Choroid plexus epithelial cell (primary cell): ENCODE measurements at places on chromosomes 16 and 17.

DNA sequence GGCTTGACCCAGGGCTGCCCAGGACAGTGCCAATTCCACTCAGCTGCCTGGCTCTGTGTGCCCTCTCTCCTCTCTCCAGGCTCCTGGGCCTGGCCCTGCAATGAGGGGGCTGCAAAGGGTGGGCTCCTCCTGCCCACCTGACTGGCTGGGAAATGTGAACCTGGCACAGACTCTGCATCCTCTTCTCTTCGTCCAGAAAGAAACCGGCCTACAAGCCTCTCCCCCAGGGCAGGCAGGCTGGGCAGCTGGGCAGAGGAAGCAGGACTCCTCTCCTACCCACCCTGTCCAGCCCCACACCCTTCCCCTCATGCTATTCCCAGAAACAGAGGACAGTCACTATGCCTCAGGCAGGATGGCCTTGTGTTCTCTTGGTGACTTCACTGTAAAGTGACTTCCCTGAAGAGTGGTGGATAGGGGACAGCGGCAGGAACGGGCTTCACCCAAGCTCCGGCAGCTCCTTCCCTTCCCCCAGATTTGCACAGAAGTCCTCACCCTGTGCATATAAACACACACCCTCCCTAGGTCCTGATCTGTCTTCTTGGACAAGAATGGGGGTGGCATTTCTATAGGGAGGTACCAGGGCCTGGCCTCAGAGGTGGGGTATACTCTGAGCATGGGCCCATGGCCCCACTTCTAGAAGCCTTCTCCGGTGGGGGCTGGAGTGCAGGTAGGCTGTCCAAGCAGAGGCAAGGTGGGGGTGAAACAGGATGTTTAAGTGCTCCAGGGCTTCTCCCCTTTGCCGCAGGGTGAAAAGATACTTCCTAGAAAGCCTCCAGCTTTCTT lies 4.9 kb upstream of the STAT5A start:
- no peak for DNase-seq

- DNase-seq = no peak
Observed at GRCh38 chr16:54620197-54620596, 310.5 kb upstream of the IRX5 start.

DNA sequence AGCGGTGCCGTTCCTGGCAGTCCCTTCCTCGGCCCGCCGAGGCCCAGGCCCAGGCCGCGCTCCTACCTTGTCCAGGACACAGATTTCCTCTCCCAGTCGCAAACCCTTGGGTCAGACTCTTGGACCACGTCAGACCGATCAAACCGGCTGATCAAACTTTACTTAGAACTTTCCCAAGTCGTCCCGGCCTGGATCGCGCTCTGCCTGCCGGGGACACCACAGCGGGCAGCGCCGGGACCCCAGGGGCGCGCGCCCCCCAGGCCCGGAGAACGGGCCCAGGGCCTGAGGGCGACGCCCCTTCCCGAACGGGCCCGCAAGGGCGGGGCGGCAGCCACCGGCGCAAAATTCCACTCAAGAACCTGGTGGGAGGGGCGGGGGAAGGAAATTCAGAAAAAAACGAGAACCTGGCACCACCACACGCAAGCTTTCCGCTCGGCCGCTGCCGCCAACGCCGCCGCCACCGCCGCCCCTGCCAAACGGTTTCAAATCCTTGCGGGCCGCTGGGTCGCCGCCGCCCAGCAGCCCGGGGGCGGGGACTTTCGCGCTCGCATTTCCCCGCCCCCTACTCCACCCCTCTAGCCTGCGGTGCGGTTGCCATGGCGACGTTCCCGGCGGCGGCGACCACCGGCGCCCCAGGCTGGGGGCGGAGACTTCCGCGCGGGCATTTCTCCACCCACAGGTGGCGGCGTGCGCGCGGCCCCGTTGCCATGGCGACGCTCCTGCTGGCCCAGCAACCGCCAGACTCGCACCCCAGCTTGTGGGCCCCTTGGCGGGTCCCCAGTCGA lies at the start of gene CEP112:
Gene CEP112, minus strand, starts transcription at position 541 of the 785 bp plus-strand sequence.
- peak; percentile 78 for DNase-seq

DNA sequence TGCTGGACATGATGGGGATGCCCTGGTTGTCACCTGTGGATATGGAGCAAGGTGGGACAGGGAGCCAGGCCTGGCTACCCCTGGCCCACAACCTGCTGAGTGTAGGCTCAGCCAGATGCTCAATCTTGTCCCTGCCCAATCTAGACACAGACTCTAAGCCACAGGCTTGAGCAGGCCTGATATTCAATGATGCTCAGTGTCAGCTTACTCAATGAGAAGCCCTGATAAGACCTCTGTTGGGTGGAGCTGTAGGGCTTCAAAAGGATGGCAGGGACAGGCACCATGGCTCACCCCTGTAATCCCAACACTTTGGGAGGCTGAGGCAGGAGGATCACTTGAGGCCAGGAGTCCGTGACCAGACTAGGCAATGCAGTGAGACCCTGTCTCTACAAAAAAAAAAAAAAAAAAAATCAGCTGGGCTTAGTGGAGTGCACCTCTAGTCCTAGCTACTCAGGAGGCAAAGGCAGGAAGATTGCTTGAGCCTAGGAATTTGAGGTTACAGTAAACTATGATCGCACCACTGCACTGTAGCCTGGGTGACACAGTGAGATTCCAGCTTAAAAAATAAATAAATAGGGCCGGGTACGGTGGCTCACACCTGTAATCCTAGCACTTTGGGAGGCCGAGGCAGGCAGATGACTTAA lies 3.4 kb downstream of the LCAT start:
- DNase-seq = no peak

DNA sequence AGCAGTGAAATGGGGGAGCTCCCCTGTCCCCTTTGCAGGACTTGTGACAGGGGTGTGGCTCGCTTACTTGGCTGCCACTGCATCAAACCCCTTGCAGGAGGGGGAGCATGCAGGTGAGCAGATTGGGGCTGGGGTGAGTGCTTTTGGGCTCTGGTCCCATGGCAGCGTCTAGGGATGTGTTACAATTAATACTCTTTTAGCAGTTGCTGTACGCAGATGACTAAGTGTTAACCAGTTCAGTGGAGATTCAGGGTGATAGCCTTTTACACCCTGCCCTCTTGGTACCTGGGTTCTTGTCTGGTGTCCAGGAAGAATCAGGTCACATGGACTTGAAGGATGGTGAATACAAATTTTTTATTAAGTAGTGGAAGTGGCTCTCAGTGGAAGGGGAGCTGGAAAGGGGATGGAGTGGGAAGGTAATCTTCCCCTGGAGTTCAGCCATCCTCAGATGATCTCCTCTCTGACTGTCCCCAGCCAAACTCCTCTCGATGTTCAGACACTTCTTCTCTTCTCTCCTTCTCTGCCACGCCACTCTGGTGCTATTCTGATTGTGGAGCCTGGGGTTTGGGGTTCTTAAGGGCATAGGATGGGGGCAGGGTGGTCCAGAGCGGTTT lies 100.1 kb downstream of the MARF1 start:
- peak; percentile 12 for DNase-seq

- peak; percentile 88 for DNase-seq
Observed at GRCh38 chr17:65231662-65232335, 94.6 kb downstream of the RGS9 start.

DNA sequence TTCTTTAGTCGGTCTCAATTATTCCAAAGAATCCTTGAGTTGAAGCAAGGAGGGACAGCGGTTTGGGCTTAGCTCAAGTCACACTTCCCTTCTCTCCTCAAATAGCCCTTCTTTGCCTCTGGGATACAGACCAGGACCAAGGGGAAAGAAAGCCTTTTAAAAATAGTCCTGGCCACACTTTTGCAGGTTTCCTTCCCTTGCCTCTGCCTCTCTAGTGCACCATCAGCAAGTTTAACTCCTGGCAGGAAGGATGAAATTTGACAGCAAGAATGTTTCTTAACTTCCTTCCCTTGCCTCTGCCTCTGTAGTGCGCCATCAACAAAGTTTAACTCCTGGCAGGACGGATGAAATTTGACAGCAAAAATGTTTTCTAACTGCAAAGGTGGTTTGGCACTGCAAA lies 7.2 kb upstream of the G6PC1 start:
- no peak for DNase-seq

DNA sequence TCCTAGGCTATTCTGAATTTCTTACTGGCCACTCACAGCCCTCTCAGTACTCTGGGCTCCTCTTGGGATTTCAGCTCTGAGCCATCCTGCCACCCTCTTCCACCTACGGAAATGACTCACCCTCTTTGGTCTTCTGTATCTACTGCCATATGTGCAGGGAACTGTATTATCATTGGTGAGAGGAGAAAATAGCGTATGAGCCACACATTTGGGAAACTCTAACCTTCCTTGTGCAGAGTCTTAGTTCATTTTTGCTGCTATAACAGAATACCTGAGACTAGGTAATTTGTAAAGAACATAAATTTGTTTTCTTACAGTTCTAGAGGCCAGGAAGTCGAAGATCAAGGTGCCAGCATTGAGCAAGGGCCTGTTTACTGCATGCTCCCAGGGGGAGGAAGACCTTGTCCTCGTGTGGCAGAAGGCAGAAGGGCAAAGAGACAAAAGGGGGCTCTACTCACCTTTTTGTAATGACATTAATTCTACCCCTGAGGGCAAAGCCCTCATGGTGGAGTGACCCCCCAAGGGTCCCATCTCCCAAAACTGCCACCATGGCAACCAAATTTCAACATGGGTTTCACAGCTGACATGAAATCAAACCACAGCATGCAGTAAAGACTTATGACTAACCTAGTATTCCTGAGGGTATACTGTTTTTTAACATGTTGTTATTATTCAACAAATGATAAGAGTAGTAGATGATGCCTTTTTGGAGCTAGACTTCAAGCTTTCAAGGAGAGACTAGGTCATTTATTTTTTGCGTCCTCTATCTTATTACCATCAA lies 191.8 kb downstream of the PRKCA start:
- peak; percentile 88 for DNase-seq

- no peak for DNase-seq
Observed at GRCh38 chr17:63086483-63087185, 120.6 kb downstream of the TANC2 start.

DNA sequence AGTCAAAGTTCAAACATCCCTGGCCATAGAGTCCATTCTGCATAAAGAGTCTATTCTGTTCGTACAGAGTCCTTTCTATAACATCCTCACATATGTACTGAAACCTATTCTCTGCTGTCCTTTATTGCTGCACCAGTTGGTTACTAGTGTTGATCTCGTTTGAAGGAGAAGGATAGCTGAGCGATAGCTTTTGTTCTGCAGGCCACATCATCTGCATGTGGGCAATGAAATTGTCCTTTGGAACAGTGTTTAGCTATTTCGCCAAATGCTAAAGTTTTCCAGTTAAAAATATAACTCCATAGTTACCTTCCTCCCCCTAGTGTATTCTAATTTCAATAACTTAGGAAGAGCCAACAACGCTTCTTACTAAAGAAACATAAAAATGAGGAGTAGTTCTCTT lies 6.0 kb downstream of the RHOT1 start:
- no peak for DNase-seq

DNA sequence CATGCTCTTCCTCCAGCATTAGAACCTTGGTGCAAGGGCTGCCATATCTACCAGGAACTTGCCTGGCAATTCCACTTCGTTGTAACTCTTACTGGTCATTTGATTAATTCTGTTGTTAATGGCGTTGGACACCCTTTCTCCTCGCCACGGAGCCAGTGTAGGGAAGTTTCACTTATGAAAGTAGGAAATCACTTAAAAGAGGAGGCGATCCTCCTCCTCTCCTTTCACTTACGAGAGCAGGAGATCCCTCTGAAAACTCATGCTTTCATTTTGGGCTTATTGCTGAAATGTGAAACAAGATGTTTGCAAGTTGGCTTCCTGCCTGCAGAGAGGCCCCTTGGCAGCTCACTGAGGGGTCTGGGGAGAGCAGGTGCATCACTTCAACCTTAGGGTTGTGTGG lies 226.0 kb downstream of the SNX29 start:
- DNase-seq = no peak

- DNase-seq = no peak
Observed at GRCh38 chr16:20334396-20334795, 7.1 kb upstream of the GP2 start.

- DNase-seq = no peak
Observed at GRCh38 chr17:39022924-39023323, 55.7 kb upstream of the FBXO47 start.

DNA sequence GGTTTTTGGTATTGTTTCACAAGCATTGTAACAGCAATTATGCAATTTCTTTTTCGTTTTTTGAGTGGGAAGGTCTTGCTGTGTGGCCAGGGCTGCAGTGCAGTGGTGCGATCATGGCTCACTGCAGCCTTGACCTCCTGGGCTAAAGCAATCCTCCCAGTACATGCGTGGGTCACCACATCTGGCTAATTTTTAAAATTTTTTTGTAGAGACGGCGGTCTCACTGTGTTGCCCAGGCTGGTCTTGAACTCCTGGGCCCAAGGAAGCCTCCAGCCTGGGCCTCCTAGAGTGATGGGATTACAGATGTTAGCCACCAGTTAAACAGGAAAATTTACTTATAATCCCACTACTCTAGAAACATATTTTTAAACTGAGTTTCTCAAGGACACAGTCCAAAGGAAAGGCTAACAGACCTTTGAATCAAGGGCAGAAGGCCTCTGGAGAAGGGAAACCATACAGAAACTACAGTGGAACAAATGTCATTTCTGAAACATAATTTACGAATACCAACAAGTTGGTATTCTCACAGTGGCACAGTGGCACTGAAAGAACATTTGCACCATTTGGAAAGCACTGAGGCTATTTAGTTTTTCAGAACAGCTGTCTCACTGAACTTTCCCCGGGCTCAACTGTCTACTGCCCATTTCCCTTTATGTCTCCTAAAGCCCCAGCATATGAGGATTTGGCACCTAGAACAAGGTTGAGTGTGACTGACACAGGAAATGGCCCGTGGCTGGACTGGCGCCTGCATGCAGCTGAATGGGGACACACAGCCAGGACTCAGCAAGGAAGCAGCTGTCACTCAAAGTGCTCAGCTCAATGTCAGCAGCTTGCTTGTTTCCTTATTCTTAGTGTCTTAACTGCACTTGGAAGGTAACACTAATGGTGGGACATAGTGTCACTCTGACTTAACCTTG lies 2.8 kb upstream of the PRKAR1A start:
- no peak for DNase-seq

DNA sequence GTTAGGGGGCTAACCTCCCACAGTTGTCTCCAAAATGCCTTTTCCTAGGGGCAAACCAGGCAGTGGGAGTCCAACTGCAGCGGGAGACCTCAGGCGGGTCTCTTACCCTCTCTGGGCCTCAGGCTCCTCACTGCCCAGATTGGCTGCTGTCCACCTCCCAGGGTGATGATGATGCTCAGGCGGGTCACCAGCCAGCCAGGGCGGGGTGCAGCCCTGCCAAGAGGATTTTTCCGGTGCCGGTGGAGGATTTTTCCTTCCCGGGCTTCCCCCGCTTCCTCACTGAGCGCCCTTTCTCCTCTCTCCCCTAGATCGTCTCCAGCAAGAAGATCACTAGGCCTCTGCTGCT lies 22.8 kb downstream of the CPNE2 start:
- no peak for DNase-seq

- no peak for DNase-seq
Observed at GRCh38 chr17:27764589-27764988, 35.7 kb downstream of the NOS2 start.
